ENCODE measurements at places on chromosomes 3 and 15.

GRCh38 chr3:17443142-17443541, 299.3 kb downstream of the TBC1D5 start:
- DNase-seq = no peak

DNA sequence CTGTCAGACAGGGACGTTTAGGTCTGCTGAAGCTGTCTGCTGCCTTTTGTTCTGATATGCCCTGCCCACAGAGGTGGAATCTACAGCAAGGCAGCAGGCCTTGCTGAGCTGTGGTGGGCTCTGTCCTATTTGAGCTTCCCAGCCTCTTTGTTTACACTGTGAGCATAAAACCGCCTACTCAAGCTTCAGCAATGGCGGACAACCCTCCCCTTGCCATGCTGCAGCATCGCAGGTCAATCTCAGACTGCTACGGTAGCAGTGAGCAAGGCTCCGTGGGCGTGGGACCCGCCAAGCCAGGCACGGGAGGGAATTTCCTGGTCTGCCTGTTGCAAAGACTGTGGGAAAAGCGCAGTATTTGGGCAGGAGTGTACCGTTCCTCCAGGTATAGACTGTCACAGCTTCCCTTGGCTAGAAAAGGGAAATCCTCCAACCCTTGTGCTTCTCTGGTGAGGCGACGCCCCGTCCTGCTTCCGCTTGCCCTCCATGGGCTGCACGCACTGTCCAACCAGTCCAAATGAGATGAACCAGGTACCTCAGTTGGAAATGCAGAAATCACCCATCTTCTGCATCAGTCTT, 71.4 kb downstream of the SPSB4 start:
- DNase-seq = no peak

DNA sequence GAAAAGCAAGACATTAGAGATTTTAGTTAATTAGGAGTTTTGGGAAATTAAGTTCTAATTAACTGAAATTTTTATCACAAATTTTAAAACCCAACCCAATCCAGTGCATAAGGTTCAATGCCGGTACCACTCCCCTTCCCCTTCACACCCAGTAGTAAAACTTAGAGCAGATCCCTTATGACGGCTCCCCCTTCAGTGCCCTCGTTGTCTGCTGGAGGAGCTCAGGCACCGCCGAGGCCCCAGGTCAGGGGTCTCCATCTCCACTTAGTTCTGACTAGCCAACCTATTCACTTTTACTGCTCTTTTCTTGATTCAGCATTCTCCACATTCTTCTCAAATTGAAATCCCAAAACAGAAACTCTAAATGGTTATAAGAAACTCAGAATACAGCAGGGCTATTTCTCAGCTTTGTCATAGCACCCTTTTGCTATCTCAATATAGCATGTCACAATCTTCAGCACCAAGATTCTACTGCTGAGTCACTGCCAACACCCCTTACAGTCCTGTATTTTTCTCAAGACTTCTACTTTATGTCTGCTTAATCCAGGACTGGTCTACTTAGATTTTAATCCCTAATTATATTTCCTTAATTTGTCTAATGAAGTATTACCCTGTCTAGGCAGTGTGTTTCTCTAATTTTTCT, 39.8 kb downstream of the TUBGCP4 start:
- DNase-seq = no peak

DNA sequence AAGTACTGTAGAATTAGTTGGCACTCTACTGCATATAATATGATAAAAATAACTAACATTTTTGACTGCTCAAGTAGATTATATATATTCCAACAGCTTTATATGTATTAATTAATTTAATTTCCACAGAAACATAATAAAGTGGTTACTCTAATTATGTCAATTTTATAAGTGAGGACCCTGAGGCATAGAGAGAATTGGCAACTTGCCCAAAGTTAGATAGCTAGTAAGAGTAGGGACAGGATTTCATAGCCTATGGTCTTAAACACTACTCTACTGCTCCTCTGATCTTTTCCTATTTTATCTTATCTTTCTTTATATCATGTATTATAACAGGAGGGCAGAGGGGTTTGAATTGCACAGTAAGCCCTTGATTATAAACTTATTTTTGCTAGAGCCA, 418.7 kb upstream of the SGO1 start:
- no peak for DNase-seq

DNA sequence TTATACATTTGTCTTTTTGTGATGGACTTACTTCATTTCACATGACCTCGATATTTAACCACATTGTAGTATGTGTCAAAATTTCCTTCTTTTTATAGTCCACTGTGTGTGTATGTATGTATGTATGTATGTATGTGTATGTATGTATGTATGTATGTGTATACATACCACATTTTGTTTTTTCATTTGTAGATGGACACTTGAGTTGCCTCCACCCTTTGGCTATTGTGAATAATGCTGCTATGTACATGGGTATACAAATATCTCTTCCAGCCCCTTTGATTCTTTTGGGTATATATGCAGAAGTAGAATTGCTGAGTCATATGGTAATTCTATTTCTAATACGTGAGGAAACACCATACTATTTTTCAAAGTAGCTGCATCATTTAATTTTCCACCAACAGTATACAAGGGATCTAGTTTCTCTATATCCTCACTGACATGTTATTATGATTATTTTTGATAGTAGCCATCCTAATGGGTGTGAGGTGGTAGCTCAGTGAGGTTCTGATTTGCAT, 228.2 kb downstream of the OPA1 start:
- no peak for DNase-seq

GRCh38 chr3:186772281-186772694, 11.1 kb upstream of the EIF4A2 start:
- DNase-seq = no peak

DNA sequence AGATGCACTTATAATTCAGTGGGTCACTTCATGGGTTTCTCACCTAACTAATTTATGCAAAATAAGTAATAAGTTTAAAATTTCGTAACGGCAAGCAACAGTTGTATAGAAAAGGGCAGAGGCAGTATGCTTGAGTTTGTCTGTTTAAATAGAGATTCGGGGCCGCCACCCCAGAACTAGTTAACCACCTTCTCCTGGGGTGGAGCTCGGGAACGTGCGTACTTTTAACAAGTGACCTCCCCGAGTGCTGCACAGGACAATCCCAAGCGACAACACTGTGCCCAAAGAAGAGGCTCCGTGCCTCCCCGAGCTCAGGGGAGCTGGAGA, 439 bp downstream of the SSR3 start:
- DNase-seq = no peak

DNA sequence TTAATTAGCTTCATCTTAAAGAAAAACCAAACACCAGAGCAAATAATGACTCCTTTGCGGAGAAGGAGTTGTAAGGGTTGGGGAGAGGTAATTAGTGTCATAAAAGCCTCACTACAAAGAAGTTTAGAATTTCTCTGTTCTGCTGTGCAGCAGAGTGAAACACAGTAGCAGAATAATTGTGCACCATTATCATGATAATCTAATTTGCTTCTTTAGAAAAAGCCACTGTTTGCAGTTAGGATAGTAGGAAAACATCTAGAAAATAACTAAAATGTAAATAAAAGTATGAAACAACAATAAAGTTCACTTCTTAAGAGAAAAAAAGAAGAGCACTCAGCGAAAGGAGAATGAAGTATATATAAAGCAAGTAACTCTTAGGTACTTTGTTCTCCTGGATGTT, 5.5 kb downstream of the SHOX2 start:
- no peak for DNase-seq

DNA sequence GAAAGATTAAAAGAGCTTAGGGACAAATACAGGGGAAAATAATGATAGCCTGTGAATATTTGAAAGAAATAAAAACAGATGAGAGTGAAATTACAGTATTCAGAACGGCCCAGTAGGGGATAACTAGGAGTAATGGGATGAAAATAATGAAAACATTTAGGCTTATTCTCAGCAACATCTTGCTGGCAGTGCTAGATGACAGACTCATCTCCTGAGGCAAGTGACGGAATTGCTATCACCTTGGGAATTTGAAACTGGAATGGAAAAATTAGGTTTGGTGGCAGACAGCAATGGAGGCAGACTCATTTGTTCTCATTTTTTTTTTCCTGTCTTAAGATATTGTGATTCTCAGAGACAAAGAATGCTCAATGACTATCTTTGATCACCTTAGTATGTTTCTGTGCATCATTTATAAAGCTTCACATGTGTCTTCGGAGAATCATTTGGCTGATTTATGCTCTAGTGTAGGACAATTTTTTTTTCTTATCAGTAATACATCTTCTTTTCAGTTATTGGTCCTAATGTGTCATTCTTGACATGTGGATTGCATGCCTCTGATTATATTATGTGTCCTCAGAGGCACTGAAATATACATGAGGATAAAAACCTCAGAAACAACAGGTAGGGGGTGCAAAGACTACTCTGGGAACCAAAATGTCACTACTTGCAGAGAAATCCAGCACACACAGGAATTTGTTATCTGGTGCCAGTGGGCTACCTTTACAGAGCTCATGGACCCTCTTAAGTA, 711.7 kb downstream of the EDEM1 start:
- DNase-seq = no peak

DNA sequence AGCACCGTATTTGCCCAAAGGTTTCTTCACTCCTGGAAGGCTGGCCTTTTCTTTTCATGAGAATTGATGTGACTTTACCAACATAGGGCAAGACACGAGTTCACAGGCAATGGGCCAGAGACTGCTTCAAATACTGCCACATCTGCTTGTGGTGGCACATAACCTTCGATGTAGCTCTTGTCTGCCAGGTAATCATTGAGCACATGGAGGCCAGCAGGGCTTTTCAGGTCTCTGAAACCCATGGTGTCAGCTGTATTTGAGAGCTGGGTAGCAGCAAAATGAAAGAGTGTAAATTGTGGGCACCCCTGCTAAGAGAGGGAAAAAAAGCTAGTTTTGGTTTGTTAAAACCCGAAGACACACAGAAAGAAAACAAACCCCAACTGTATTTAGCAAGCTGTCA, 200.7 kb downstream of the NAALADL2 start:
- no peak for DNase-seq

- DNase-seq = no peak
Observed at GRCh38 chr3:71541313-71541712, 42.2 kb downstream of the FOXP1 start.

GRCh38 chr3:14154895-14155440, 23.4 kb downstream of the XPC start:
- no peak for DNase-seq

GRCh38 chr15:90681480-90681879, 35.7 kb upstream of the BLM start:
- no peak for DNase-seq

DNA sequence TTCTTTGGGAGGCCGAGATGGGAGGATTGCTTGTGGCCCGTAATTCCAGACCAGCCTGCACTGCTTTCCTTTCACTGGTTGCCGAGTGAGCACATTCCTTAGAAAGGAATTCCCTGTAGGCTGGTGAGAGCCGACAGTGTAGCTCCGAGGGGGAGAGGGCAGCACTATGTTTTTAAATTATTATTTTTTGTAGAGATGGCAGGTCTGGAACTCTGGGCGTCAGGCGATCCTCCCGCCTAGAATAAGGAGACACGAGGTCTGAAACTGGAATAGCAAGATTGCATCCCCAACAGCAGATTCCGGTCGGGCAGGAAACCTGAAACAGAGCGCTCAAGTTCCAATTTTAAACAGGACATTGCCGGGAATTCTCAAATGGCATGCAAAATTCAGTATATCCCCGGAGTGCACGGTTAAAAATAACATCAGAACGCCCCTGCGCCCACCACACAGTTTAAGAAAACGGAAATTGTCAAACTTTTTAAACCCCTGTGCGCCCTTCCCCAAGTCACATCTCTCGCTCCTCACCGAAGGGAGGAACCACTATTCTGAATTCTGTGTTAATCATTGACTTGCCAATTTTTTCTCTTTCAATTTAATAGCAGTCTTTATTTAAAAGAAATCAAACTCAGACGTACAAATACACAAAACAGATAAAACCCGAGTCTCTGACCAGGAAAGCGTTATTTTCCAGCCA, 643 bp upstream of the RNU5B-1 start:
- DNase-seq = peak; percentile 14

DNA sequence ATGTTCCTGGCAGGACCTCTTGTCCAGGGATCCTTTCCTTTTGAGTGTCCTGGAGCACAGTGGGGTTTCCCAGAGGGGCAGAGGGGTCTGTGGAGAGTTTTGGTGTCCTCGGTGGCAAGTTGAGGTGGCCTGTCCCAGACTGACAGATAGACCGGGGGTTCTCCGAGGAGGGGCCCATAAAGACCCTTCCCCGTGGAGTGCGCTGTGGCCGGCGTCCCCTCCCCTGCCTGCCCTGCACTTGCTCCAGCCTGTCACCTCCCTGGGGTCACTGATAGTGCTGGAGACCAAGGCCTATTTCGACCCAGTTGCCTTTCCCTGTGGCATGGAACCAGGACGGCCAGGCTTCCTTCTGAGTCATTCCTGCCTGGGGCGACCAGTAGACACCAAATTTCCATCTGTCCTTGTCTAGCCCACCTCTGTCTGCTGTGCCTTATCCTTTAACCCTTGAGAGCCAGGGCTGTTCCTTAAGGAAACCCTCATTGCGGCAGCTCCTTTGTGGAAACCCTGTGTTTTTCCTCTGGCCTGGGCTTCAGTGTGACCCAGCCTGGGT, 2.9 kb downstream of the MUC4 start:
- DNase-seq = no peak

DNA sequence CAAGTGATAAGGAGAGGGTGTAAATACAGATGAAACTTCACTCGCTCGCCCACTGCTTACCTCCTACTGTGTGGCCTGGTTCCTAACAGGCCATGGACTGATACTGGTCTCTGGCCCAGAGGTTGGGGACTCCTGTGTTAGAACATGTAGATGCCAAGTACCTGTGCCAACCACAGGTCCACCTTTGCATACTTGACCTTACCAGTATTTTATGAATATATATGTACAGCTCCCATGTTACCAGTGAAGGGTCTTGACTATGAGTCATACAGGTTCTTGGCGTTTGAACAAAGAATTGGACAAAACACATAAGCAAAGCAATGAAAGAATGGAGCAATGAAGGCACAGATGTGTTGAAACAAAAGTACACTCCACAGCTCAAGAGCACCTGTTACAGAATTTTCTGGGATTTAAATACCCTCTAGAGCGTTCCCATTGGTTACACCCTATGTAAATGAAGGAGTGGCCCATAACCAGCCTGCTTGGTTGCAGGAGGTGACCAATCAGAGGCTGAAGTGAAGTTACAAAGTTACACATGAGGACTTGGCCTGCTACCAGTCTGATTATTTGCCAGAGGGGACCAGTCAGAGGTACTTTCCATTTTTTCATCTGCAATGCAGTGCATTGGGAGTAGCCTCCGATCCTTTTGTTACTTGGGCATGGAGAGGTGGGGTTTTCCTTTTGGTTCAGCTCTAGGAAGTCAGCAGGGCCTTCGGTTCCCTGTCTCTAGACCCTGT, 1.7 kb upstream of the GFM1 start:
- no peak for DNase-seq

All from activated naive CD4-positive, alpha-beta T cell treated with Interleukin-2 at 50 U/mL for 16 hours (primary cell).